Stimulated activated CD8-positive, alpha-beta memory T cell treated with anti-CD3 and anti-CD28 coated beads, Interleukin-4, amount 100 ng/mL, for 4 hours (primary cell): ENCODE measurements at places on chromosomes 5 and 9.
A peak's percentile ranks its signal among the peaks of the same experiment; 100 is the strongest.

GRCh38 chr5:151869843-151870242, 54.8 kb downstream of the GLRA1 start:
- no peak for DNase-seq

DNA sequence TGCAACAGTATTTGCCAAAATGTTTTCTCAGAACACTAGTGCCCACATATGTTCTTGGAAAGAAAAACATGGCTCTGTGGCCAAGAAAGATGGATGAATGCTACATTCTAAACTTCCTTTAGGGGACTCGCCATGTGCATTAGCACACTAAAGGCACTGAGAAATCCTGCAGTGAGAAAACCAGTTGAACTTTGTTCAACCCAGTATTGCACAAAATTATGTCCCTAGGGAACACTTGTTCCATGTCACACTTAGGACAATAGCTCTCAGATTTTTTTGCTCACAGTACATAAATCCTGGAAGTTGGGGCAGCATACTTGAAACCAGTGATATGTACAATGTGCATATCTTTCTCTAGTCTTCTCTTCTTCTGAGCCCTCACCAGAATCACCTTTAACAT, 96.6 kb downstream of the ADRB2 start:
- DNase-seq, result no peak

GRCh38 chr5:142655339-142656267, 30.3 kb downstream of the FGF1 start:
- peak; percentile 20 for DNase-seq

- DNase-seq, result no peak
Measured at GRCh38 chr9:36322462-36322861, 64.2 kb upstream of the GNE start.

GRCh38 chr5:97544240-97544639, 361.2 kb upstream of the RIOK2 start:
- DNase-seq, result no peak

- no peak for DNase-seq
Measured at GRCh38 chr9:130845901-130846481, 10.9 kb downstream of the ABL1 start.

- DNase-seq, result no peak
Measured at GRCh38 chr9:21558615-21559401, 76.7 kb upstream of the IFNE start.

DNA sequence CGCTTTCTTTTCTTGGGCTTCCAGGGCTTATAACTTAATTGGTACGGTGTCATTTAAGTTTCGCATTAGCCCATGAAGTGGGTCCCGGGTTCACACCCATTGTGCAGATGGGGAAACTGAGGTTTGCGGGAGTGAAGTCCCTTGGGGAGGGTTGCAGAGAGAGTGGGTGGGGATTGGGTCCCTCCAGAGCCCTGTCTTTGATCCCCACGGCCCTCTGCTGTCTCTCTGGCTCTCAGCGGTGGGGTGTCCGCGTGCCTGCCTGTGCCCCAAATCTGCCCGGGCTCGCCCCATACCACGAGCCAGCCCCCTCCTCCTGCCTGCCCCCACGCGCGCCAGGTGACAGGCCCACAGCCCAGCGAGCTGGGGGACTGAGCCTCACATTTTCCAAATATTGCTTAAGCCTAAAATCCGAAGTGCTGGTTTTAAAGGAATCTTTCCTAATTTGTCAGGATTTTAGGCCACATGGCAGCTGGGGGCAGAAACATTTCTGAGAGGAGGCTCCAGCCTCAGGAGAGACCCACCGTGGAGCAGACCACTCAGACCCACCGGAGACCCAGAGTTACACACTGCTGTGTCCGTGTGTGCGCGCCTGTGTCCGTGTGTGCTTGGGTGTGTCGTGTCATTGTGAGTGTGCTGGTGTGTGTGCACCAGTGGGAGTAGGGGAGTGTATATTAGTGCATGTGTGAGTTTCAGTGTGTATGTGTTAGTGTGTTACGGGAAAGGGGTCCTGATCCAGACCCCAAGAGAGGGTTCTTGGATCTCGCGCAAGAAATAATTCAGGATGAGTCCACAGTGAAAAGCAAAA, 159.5 kb upstream of the IER5L start:
- DNase-seq, result no peak

DNA sequence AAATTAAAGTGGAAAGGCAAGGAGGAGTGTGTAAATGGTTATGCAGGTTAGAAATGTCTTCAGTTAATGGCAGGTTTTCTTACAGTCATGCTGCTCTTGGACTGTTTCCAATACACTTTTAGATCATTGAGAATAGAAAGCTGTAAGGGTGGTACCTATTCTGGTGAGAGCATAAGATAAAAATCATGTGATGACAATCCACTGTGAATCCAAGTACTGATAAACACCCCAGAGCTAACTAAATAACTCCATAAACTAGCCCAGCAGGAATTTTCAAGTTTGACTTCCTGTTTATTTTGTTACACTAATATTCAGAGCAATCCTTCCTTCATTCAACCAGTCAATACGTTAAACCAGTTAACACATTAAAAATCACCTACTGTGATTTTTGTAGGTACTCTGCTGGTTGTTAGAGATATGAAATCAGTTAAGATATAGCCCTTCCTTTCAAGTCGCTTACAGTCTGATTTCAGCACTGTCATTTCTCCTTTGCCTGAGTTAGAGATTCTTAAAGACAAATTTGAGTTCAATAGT, 22.6 kb downstream of the VCAN start:
- no peak for DNase-seq

DNA sequence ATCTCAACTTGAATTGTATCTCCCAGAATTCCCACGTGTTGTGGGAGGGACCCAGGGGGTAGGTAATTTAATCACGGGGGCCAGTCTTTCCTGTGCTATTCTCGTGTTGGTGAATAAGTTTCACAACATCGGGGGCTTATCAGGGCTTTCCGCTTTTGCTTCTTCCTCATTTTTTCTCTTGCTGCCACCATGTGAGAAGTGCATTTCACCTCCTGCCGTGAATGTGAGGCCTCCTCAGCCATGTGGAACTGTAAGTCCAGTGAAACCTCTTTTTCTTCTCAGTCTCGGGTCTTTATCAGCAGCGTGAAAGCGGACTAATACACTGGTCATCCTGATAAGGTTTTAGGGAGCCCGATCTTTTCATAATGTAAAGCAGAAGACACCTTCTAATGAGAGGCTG, 687.0 kb upstream of the FTMT start:
- no peak for DNase-seq

DNA sequence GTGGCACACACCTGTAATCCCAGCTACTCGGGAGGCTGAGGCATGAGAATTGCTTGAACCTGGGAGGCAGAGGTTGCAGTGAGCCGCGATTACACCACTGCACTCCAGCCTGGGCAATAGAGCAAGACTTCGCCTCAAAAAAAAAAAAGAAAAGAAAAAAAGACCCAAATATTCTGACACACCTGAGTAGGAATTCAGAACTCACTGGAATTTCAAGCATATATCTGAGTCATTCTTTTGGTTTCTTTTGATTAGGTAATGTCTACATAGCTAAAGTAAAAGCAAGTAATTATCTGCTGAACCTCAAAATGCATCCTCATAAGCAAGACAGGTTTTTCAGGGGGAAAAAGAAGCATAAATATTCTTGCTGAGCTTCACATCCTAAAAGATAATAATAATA, 35.9 kb downstream of the ANKRD31 start:
- no peak for DNase-seq
